ENCODE measurements at places on chromosomes 11 and 22. TPM values are rescaled to one million over a fixed set of nuclear protein-coding genes. Genes with fewer than 3 reads are reported as not detected.

DNA sequence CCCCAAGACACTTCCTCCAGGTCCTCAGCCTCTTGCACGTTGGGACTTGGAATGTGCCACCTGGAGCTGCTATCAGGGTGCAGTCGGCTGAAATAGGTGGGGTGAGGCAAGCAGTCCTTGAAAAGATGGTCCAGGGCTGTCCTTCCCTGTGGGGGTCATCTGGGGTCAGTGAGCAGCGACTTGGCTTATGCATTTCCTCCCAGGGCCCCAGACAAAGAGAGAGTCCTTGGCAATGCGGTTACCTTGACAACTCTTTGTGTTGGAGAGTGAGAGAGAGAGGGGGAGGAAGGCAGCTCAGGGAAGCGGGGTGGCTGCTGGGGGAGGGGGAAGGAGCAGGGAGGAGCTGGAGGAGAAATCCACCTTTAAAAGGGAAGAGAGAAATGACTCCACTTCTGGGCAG lies 93.8 kb downstream of the MIAT start:
- DNase-seq: no peak
- no peak overlapping the region for H3K27ac ChIP-seq
- no peaks in the 10 kb centered on the region for H3K27me3 ChIP-seq
- H3K4me3 ChIP-seq: no peak overlapping the region

JRKL gene
- 3.0 TPM for total RNA-seq

CCDC116 gene
- 0.70 TPM for total RNA-seq

GRCh38 chr22:32079130-32080089 lies 36.3 kb downstream of the SLC5A1 start:
- H3K36me3 ChIP-seq: no peaks in the 10 kb centered on the region
- no peaks in the 10 kb centered on the region for H3K4me1 ChIP-seq
- no peak overlapping the region for H3K4me3 ChIP-seq

DNA sequence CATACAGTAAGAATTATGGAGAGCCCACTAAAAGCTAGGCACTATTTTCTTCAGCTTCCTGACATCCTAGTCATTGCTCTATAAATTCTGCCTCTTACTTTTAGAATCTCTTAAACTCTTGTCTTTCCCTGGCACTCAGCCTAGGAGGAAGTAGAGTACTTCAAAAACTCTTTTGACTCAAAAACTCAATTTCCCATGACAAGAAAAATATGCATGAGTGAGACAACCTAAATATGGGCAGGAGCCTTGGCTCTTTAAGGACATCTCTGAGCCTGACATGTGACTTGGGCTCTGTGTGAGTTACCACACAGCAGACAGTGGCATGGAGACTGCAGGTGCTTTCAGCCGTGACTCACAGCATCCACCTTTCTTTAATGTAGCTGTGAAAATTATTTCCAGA lies 97.5 kb upstream of the CCDC179 start:
- H3K36me3 ChIP-seq: no peaks in the 10 kb centered on the region
- no peak overlapping the region for H3K4me3 ChIP-seq
- H3K27me3 ChIP-seq: no peaks in the 10 kb centered on the region
- no peaks in the 10 kb centered on the region for H3K4me1 ChIP-seq

DNA sequence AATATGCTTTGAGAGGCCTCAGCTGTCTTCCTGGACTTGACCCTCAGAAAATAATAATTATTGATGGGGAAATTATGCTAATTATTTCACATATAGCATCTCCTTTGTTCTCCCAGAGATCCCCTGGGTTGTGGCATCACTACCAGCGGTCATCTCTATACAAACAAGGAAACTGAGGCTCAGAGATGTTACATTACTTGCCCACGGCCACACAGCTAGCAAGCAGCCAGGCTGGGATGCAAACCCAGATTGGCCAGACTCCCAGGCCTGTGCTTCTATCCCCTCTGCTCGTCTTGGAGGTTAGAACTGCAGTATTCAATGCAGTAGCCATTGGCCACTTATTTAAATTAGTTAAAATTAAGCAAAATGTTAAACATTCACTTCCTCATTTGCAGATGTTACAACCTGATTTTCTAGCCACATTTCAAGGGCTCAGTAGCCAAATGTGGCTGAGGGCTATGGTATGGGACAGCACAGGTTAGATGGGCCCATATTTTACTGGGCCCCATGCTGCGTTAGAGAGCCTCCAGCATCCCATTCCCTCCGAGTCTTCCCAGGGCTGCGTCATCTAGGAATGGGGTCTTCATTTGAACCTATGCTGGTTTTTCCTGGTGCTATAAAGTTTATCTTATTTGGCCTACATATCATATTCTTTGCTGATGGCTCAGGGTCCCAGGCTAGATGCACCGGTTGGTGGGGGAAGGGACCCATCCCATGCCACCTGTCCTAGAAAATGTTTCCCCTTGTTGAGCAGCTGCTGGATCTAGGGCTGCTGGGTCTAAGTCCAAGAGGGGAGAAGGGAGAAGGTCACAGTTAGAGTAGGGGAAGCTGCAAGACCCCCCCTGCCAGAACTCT lies 2.2 kb downstream of the SLC35C1 start:
- DNase-seq: no peak
- no peak overlapping the region for H3K4me3 ChIP-seq
- peaks cover 15% of the 10 kb centered on the region for H3K27me3 ChIP-seq
- H3K36me3 ChIP-seq: peaks cover 5% of the 10 kb centered on the region
- H3K27ac ChIP-seq: no peak overlapping the region

- peaks cover 3% of the 10 kb centered on the region for H3K4me1 ChIP-seq
- peak within 1 kb of the TSS; percentile 93 for H3K4me3 ChIP-seq
- peaks cover 3% of the 10 kb centered on the region for H3K36me3 ChIP-seq
- H3K27me3 ChIP-seq: no peaks in the 10 kb centered on the region
Measured at GRCh38 chr11:102452461-102453301, at the start of gene TMEM123. TMEM123 (minus strand) TSS chr11:102452765; CDS start chr11:102452623, 142 bp downstream.

GRCh38 chr11:80773919-80774318 lies 1333.1 kb upstream of the TENM4 start:
- no peaks in the 10 kb centered on the region for H3K36me3 ChIP-seq
- no peaks in the 10 kb centered on the region for H3K27me3 ChIP-seq
- H3K4me3 ChIP-seq: no peak overlapping the region
- H3K4me1 ChIP-seq: no peaks in the 10 kb centered on the region
- H3K27ac ChIP-seq: no peak overlapping the region

DNA sequence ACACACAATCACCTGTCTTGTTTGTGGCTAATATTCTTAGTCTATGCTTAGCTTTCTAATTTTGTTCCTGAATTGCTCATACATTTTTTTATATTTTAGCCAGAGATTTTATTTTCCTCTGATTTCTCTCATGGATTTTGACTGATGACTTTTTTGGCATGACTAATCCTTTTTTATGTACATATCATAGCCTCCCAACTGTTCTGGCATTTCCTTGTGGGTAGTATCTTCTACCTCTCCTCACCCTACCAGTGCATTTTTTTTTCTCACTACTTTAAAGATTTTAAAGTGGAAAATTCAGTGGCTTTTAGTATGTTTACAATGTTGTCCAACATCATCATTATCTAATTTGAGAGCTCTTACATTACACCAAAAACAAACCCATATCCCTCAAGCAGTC lies 84.4 kb upstream of the TENM4 start:
- H3K36me3 ChIP-seq: no peaks in the 10 kb centered on the region
- H3K27ac ChIP-seq: no peak overlapping the region
- no peak overlapping the region for H3K4me3 ChIP-seq
- H3K4me1 ChIP-seq: no peaks in the 10 kb centered on the region
- no peaks in the 10 kb centered on the region for H3K27me3 ChIP-seq
- DNase-seq: no peak

- no peak overlapping the region for H3K27ac ChIP-seq
- H3K4me3 ChIP-seq: no peak overlapping the region
- DNase-seq: no peak
- no peaks in the 10 kb centered on the region for H3K4me1 ChIP-seq
- no peaks in the 10 kb centered on the region for H3K27me3 ChIP-seq
Measured at GRCh38 chr22:19045094-19045493, 77.1 kb downstream of the DGCR2 start.

GRCh38 chr11:88594274-88594950 lies 256.9 kb upstream of the CTSC start:
- no peak for DNase-seq
- no peak overlapping the region for H3K27ac ChIP-seq

DNA sequence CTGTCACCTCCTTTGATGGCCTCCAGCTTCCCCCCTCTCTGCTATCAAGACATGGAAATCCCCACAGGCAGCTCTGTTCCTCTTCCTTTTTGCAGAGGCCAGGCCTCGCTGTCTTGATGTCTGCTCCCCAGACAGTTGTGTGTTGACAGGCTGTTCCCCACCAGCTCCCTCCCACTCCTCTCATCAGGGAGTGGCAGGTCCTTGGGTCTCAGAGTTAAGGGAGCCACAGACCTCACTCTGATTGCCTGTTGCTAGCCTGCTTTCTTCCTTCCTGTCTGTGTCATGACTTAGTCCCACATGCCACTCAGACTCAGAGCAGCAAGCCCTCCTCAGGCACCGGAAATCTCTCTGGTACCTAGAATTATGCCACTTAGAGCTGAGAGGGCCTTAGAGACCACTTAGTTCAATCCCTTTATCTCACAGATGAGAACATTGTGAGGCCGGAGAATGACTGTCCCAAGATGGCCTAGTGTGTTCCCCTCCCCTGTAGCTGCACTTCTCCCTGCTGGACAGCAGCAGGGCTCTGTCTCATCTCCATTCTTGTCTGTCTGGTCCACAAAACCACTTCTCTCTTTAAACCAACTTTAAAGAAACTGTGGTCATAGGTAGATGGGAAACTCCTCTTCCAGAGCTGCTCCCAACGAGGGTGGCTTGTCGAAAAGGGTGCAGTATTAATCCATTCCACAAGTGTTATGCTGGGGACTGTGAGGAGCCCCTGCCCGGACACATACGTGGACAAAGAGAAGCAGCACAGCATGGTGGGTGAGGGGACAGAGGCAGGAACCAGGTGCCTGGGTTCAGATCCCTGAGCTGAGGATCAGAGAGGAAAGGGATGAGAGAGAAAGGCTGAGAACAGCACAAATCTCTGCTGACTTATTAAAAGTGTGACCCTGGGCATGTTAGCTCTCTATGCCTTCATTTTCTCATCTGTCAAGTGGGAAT lies 4.2 kb downstream of the AMPD3 start:
- H3K27me3 ChIP-seq: peaks cover 42% of the 10 kb centered on the region
- no peaks in the 10 kb centered on the region for H3K36me3 ChIP-seq
- peak; percentile 71 for DNase-seq
- no peak overlapping the region for H3K27ac ChIP-seq
- no peak overlapping the region for H3K4me3 ChIP-seq

DNA sequence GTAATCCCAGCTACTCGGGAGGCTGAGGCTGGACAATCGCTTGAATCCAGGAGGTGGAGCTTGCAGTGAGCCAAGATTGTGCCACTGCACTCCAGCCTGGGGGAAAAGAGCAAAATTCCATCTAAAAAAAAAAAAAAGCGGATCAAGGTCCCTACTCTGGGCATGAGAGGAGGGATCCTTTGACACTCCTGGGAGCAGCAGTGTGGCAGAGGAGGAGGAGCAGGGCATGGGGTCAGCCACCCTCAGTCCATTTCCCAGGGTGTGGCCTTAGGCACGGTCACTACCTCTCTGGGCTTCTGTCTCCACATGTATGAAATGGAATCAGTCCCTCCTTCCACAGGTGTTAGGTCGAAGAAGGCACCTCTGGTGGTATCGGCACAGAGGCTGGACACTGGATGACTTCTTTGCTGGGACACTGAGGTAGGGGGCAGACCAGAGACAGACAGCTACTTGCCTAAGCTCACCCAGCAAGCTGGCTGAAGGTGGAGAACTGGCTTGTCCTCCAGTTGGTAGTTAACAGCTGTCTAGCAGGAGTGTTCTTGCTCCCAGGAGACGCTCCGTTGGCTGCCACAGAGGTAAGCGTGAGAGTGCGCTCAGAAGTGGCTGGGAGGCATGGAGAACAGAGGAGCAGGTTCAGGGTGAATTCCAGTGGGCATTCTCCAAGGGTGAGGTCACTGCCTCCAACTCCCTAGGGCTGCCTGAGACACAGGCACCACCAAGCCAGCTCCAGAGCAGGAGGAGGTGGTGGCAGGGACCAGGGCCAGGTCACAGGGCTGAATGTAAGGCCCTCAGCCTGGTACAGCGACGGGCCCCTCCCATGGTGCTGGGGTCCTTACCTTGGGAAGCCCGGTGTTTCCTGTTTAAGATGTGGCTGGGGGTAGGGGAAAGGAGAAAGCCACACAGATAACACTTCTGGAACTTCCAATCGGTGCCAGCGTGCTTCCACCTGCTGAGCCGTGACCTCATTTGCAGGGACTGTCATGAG lies 19.5 kb downstream of the TXN2 start:
- H3K4me1 ChIP-seq: peaks cover 27% of the 10 kb centered on the region
- H3K27ac ChIP-seq: peak overlapping the region; percentile 94
- DNase-seq: peak; percentile 80
- no peak overlapping the region for H3K4me3 ChIP-seq

- no peaks in the 10 kb centered on the region for H3K36me3 ChIP-seq
- H3K4me3 ChIP-seq: no peak overlapping the region
- H3K27ac ChIP-seq: no peak overlapping the region
- DNase-seq: no peak
Measured at GRCh38 chr22:37002633-37003032, 16.6 kb downstream of the TST start.

DNA sequence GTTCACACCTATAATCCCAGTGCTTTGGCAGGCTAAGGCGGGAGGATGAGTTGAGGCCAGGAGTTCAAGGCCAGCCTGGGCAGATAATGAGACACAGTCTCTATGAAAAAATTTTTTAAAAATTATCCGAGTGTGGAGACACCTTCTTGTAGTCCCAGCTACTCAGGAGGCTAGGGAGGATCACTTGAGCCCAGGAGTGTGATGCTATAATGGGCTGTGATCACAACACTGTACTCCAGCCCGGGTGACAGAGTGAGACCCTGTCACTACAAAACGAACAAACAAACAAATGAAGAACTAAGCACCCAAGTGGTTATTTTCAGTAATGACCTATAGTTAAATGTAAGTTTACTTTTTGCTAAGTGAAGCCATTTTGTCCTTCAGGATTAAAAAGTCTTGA lies 32.3 kb downstream of the ANO5 start:
- H3K27me3 ChIP-seq: no peaks in the 10 kb centered on the region
- no peaks in the 10 kb centered on the region for H3K36me3 ChIP-seq
- no peak overlapping the region for H3K27ac ChIP-seq
- peaks cover 16% of the 10 kb centered on the region for H3K4me1 ChIP-seq

FGF19 gene
- not detected for total RNA-seq

DNA sequence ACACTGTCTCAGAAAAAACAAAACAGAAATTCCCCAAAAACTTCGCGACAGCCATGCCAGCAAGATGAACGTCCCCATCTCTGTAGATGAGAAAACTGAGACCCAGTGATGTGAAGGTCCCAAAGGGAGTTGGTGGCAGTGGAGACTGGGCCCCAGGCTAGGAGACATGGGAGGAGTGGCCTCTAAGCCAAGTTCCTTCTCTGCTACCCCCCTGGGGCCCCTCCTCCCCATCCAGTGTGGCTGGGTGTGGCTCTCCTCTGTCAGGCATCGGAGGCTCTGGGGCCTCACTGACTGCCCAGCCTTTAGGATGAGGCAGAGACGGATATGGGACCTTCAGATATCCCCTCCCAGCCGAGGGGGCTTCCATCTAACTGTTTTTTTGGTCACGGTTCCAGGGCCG lies 9.8 kb downstream of the RELT start:
- peaks cover 50% of the 10 kb centered on the region for H3K4me1 ChIP-seq
- no peaks in the 10 kb centered on the region for H3K27me3 ChIP-seq
- no peak for DNase-seq
- H3K27ac ChIP-seq: no peak overlapping the region

All from cardiac muscle cell (in vitro differentiated cells and primary cell).